CD8-positive, alpha-beta memory T cell (primary cell): ENCODE measurements at places on chromosomes 7 and 10.
A peak's percentile ranks its signal among the peaks of the same experiment; 100 is the strongest.

- no peak for DNase-seq
Observed at GRCh38 chr7:20424500-20424899, 93.8 kb downstream of the ITGB8 start.

- no peak for DNase-seq
Observed at GRCh38 chr10:65501259-65501658, 1424.6 kb upstream of the LRRTM3 start.

- DNase-seq = no peak
Observed at GRCh38 chr7:4738711-4739527, 36.5 kb upstream of the AP5Z1 start.

DNA sequence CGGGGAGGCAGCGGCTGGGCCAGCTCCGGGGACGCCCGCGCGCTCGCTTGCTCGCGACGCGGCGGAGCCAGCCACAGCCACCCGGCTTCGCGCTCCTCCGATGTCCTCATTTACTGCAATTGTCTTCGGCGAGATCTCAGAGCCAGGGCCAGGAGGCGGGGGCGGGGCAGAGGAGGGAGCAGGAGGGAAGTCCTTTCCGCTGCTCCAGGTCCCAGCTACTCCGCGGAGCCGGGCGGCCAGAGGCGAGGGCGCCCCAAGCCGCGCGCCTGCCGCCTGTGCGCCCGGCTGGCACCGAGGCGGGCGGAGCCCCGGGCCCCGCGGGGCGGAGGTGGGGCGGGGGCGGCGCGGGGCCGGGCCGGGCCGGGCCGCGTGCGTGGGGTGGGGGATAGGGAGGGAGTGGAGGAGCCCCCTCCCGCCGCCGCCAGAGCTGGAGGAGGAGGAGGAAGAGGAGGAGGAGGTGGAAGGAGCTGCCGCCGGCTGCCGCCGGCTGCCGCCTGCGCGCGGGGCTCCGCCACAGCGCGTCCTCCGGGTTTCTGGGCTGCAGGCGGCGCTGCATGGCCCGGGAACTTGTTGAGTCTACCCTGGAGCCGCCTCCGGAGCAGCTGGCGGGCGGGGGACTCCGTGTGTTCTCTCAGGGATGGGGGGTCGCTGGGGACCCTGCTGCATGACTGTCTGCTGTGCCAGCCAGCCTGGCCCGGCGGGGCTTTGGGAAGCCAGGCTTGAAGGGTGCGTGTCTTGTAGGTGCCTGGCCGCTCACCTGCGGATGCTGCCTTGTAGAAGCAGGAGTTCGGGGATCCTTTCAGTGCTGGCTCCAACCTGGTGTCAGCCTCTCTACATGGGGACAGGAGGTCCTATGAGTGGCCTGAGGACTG, at the start of gene INSYN2A:
TSS of gene INSYN2A (minus strand) at position 310 of the 872 bp plus-strand sequence. CDS start 20,196 bp downstream, outside the sequence.
- no peak for DNase-seq

DNA sequence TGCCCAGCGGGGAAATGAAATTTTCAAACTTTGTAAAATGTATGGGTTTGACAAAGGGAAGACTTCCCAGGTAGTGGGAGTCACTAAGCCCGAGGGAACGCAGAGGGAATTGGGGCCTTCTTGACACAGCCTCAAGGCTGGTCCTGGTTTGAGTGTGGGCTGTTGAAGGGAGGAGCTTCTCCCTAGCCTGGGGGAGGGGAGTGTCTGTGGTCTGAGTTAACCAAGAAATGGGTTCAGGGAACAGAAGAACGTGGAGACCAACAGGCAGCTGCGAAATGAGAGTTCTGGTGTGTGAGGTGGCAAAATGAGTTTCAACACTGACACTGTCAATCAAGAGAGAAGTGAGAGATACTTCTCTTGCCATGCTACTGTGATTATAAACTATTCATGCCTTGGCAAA, 32.7 kb upstream of the BAMBI start:
- DNase-seq = no peak

GRCh38 chr7:6399351-6399750, 48.4 kb downstream of the DAGLB start:
- no peak for DNase-seq

DNA sequence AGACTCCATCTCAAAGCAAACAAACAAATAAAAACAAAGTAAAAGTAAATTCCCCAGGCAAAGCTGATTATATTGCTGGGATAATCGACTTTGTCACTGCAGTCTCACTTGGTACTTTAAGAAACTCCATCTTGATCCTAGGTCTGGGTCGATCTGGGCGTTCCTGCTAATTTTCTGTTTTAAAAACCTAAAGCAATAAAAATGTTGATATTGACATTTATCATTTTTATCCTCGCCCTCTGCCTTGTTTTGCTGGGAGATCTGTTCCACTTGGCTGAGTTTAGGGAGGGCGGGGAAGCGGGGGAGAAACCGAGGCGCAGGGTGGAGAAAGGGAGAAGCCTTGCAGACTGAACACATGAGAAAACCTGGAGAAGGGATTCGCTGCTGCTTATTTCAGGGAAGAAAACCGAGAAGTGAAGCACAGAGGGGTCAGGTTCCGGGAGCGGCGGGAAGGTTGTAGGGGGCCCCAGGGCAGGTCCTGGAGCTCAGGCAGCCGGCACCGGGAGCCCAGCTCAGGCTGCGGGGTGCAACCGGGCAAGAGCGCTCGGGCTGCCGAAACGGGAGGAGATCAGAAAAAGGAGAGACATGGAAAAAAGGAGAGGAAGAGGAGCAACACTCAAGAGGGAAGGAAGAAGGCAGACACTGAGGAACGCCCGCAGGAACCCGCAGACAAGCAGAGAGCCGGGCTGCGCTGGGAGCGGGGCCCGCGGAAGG, 27.3 kb upstream of the KMT2C start:
- DNase-seq = no peak

- DNase-seq = no peak
Observed at GRCh38 chr7:54390565-54390964, 151.6 kb upstream of the VSTM2A start.

DNA sequence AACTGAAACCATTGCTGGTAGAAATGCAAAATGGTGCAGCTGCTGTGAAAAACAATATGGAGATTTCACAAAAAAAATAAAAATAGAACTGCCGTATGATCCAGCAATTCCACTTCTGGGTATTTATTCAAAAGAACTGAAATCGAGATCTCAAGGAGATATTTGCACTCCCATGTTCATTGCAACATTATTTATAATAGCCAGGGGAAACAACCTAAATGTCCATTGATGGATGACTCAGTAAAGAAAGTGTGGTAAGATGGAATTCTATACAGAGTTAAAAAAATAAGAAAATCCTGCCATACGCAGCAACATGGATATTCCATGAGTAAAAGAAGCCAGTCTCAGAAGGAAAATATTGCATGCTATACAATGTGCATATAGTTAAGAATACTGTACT, 290.6 kb upstream of the GHITM start:
- DNase-seq = no peak

DNA sequence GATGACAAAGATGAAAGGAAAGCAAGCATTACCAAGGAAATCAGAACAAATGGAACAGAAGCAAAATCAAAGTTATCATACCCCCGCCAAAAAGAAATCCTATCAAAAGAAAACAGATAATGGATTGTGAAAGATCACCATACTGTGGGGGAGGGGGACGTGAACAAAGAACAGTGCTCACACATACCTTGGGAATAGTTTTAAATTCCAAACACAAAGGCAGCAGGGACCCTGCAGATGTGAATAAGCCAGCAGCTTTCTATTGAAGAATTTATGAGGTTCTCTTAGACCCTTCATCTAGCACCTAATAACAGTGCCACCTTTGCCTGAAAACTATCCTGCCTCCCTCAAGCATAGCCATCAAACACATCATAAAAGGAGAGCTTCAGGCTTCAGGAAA, 94.0 kb downstream of the AKR1D1 start:
- DNase-seq = no peak

GRCh38 chr7:143289421-143289820, 1.3 kb downstream of the CASP2 start:
- DNase-seq = no peak

DNA sequence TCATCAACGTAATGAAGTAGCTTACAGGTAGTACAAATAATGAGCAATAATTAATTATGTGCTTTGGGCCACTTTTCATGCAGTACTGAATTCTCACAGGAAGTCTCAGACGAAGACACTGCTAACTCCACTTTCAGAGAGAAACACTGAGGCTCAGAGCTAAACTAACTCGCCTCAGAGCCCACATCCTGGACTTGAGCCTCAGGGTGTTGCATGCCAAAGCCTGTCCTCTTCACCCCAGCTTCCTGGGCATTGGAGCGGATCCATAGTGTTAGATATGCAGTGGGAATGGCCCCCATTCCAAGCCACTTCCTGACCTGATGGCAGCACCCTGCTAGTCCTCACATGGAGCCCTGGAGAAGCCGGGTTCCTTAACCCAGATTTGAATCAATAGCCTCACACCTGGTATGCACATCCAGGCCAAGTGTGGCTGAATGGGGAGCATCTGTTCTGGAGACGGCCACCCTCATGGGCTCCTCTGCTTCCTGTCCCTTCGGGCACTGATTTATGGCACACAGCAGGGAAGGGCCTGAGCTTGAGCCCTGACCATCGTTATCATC, 265.1 kb upstream of the ZNF32 start:
- DNase-seq = no peak

DNA sequence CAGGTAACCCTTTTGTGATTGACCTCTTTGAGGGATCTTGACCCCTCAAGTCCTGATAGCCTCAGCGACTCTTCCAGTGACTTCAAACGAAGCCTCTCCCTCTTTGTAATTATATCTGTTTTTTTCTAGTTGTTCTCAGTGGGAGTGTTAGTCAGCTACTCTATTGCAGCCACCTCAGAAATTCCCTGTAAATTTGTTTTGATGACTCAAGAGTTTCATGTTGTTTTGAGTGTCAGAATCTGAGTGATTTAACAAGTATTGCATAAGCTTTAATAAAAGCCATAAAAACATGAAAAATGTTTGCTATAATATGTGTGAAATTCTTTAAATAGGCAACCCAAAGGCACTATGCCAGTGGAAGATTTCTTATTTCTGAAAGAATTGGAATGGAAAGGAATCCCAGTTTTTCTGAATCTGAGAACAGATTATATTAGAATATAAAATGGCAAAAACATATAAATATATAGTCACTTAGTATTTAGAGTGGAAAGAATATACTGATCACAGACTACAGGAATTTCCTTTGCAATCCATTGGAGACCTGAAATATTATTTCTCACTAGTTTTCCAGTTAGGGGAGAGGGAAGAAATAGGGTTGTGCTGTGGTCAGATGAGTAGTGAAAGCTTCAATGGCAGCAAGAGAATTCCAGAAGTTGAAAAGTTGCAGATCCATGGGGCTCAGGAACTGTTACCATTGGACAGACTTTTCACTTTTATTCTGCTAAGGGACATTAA, 94.4 kb upstream of the SEMA3C start:
- DNase-seq = no peak

DNA sequence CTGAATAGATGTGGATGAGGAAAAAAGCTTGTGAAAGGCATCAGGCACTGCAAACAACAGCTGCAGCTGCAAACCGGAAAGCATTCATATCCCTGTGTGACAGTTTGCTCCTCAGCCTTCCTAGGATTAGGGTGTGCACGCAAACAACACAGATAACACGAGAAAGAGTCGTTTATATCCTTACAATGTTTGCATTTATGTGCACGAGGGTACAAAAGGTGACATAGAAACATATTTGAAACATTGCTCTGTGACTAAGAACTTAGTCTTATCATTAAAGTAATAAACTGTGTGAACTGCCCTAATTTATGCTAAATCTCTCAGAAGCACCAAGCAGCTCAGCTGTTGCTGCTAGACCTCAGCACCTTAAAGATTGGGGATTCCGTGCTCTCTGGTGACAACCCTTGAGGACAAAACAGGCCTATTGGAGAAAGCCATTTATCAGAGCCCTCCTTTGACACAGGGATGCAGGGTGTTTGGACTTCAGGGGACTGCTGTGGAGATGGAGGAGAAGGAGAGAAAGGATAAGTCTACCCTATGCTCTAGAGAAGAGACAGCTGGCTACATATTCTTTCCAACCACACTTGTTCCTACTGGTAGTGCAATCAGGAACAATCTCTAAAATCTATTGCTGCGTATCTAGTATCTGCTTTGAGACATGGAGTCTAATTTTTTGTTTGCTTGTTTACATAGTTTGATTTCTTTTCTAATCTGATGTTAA, 176.2 kb downstream of the GNAT3 start:
- DNase-seq = no peak

DNA sequence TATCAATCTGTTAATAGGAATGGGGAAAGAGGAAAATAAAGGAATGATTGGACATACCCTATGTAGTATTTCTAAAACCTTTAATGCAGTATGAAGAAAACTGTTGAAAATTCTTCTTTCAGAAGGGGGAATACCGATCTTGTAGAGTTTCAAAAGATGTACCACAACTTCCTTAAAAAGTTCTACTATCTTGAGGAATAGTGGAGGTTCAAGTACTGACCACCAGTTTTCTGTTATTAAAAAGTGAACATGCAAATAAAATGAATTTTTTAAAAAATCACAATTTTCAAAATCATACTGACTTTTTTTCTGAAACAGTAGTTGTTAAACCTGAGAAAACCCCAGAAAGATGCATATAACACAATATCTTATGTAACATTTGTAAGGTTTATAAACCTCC, 86.5 kb downstream of the HERC4 start:
- no peak for DNase-seq

DNA sequence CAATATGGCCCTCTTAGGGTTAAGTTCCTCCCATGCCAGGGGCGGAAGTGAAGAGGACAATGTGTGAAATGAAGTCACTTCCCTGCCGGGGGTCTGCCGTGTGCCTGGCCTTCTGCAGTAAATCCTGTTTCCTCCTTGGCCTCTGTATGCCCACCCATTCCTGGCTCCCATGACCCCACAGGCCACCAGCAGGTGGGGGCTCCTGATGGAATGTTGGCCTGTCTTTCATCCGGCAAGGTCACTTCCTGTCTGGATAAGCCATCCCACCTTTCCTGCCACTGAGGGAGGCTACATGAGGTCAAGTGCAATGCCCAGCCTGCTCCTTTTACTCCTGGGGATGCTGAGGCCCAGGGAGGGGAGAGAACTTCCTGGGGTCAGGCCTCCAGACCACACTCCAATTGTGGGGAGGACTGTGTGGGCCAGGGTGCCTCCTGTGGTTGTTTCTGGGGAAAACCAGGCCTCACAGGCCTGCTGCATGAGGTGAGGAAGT, 22.3 kb downstream of the PALD1 start:
- DNase-seq = no peak

DNA sequence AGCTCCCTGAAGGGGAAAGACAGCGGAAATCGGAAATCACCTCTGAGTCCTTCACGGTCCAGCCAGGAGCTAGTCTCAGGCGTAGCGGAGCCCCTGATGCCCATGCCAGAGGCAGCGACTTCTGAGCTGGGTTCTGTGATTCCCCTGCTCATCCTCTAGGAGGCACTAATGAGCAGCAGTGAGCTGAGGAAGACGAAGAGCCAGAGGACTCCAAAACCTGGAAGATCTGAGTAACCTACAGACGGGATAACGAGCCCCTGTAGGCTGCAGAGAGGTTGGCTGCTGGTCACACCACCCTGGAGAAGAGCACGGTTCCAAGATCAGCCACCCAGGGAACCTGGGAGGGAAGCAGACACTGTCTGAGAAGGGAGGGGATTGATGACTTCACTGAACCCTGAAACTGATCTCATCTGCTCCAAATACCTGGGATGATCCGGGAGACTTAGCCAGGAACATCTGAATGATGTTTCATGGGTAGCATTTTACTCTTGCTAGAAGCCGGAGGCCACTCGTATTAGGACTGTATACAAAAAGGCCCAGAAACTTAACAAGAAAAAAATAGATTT, 304.1 kb downstream of the PAXIP1 start:
- DNase-seq = no peak

- peak; percentile 16 for DNase-seq
Observed at GRCh38 chr7:20219446-20220292, 2.5 kb upstream of the MACC1 start.

- DNase-seq = no peak
Observed at GRCh38 chr10:121797490-121797889, 130.3 kb downstream of the ATE1 start.
